ENCODE measurements at places on chromosomes 13 and 19.
A peak's percentile ranks its signal among the peaks of the same experiment; 100 is the strongest.

GRCh38 chr13:36420437-36420891 lies 11.8 kb upstream of the CCNA1 start:
- DNase-seq, result peak; percentile 61

DNA sequence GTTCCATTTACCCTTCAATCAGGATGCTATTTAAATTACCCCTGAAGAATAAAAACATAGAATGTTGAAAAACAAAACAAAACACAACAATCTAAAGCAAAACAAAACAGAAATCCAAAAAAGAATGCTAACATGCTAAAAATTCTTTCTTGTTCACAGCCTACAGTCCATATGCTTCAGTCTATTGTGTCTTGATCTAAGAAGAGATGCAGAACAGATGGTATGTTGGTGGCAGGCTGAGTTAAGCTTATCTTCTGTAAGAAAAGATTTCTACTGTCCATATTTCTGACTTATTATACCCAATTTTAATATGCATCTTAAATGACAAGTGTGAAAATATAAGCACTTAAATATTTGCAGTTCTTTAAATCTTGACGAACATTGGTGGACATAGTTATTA lies 356.1 kb upstream of the SLITRK1 start:
- no peak for DNase-seq

- no peak for DNase-seq
Observed at GRCh38 chr19:18954094-18954493, 13.1 kb upstream of the HOMER3 start.

DNA sequence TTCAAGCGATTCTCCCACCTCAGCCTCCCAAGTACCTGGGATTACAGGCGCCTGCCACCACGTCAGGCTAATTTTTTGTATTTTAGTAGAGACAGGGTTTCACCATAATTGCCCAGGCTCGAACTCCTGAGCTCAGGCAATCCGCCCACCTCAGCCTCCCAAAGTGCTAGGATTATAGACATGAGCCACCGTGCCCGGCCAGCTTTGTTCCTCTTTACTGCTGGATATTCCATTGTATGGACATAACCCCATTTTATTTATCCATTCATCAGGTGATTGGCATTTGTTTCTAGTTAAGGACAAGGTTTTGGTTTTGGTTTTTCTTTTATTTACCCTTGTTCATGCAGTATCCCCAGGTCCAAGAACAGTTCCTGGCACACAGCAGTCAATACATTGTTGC lies 4.1 kb upstream of the RPS9 start:
- DNase-seq, result no peak

DNA sequence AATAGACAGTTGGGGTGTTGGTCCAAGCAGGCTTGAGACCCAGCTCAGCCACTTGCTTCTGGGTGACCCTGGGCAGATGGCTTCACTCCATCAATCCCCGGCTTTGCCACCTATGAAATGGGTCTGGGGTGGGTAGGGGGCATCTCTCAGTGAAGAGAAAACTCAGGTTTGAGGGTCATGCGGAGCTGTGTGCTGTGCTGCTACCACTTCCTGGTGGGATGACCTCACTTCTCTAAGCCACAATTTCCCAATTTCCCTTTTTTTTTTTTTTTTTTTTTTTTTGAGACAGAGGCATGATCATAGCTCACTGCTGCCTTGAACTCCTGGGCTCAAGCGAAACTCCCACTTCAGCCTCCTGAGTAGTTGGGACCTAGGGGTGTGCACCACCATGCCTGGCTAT lies 4.6 kb upstream of the PLAUR start:
- DNase-seq, result no peak

- no peak for DNase-seq
Observed at GRCh38 chr13:95181586-95181985, 119.7 kb downstream of the ABCC4 start.

DNA sequence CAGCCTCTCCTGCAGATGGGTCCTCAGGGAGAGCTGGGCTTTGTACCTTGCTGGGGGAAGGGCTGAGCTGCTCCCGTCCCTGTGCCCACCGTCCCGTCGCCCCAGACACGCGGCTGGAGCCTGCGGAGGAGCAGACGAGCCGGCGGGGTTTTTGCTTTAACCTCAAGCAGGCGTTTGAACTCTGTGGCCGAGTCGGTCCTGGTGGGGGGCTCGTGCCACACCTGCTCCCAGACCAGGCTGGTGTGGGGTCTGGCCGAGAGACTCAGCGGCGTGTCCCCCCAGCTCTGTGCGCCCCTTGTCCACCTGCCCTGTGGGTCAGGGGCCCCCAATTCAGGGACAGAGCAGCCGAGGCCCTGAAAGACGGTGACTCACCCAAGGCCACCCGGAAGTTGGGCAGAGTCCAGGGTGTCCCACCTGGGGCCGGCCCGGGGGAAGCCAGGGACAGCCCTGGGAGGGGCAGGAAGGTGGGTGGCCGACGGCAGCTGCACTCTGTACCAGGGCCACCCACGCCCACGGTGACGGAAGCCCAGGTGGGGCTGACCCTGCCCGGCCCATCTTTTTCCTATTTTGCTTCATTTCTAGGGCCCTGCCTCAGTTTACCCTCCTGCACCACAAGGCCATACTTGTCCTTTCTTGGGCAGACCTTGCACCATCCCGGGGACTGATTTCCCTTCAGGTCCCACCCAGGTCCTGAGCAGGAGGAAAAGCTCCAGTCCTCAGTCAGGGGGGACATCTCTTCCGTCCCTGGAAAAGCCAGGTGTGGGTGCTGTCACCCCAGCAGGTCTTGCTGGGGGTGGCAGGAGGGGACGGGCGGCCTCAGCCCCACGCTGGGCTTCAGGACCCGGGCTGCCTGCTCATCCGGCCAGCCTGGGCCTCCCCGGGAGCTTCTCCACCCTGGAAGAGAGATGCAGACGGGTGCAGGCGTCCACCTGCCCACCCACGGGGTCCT lies 5.3 kb downstream of the EFNA2 start:
- DNase-seq, result no peak

DNA sequence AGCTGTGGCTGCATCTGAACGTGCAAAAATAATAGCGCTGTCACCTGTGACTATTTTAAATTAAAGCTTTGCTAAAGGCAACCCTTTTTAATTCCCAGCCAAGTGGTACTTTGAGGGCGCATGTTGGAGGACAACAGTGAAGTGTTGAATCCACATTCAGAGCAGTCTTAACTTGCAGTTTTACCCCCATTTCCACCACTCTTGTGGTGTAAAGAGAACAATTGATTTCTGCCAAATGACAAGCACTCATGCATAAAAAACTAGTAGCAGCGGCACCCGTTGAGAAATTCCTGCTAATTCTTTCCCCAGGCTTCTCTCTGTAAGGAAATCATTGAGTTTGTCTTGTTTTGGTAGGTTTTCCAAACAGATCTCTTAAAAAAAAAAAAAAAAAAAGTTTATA lies 1033.3 kb downstream of the EFNB2 start:
- no peak for DNase-seq

GRCh38 chr13:95564733-95565291 lies 12.3 kb downstream of the CLDN10 start:
- DNase-seq, result no peak

GRCh38 chr19:35141837-35142605 lies 1.0 kb upstream of the FXYD7 start:
- DNase-seq, result no peak

DNA sequence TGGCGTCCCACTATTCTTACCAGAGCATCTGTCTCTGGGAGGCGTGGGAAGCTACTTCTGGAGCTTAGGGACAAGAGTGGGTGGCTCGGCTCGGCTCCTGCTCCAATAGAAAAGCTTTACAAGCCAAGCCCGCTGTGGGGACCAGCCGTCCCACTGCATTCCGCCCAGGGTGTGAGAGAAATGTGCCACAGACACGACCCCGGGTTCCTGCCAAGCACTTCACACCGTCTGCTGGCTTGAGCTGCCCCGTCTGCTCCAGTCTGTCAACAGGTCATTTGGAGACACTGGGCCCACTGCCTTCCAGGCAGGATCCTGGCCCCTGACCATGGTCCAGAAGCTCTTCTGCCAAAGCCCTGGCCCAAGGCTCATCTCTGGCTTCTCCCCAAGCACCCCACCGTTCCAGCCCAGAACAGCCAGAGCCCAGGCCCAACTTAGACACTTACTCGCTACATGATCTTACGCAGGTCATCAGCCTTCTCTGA lies 6.5 kb upstream of the FKRP start:
- no peak for DNase-seq

GRCh38 chr19:3975144-3975543 lies 4.2 kb upstream of the DAPK3 start:
- DNase-seq, result no peak

DNA sequence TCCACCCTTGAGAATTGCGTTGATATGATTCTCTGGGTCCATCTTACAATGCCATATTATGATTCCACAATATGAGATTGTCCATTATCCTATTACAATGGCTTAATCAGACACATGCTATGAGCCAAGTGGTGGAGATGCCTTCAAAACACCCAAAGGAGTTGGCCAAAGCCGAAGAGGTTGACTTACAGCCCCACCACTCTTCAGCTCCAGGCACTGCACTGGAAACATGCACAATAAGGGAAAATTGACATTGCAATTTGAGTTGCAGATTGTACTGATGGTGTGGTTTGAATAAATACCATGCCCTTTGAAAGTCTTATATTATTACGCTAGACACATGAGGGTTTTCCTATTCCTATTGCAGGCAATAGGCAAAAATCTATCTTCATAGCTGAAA lies 75.4 kb upstream of the TNFSF11 start:
- no peak for DNase-seq

DNA sequence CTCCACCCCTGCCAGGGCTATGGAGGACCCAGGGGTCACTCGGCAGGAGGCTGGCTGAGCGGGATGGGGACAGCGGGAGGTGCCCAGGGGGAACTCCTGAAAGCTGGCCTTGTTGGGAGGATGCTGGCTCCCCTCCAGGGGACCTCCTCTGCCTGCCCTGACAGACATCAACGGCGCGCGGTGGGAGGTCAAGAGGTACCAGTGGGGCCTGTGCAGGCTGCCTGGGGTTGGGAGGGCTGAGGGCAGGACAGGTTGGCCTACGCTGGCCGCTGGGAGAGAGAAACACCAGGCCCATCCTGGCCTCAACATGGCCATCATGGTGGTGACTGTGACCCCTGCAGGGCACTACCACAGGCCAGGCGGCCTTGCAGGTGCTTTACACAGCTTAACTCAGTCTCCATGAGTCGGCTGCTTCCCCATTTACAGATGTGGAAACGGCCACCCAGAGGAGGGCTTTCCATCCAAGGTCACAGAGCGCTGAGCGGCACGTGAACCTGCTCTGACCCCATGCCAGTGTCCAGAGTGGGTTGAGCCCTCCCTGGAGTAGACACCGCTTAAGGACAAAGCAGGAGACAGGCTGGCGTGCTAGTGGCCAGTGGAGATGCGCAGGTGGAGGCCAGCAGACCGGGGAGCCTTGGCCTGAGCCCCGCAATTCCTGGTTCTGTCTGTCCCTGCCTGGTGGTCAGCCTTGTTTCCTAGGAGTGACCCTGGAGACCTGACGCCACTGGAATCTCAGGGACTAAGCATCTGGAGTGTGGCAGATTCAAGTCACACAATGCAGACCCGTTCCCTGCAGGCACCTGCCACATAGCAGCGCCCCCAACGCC lies 27.6 kb downstream of the CEBPG start:
- no peak for DNase-seq

DNA sequence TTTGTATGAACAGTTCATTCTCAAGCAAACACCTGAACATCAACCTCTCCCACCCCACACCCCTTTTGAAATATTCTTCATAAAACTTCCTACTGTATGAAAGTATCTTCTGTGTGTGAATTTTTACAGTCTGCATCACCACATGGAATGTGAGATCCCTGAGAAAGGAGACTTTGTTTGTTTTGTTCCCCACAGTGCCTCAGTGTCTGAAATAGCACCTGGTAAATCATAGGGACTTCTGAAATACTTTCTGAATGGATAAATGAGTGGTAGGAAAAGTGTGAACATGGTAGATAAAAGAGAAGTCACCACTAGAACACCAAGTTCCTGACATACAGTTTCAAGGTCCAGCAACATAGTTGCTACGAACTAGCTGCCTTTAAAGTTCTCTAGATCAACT lies 1071.2 kb downstream of the EFNB2 start:
- no peak for DNase-seq

DNA sequence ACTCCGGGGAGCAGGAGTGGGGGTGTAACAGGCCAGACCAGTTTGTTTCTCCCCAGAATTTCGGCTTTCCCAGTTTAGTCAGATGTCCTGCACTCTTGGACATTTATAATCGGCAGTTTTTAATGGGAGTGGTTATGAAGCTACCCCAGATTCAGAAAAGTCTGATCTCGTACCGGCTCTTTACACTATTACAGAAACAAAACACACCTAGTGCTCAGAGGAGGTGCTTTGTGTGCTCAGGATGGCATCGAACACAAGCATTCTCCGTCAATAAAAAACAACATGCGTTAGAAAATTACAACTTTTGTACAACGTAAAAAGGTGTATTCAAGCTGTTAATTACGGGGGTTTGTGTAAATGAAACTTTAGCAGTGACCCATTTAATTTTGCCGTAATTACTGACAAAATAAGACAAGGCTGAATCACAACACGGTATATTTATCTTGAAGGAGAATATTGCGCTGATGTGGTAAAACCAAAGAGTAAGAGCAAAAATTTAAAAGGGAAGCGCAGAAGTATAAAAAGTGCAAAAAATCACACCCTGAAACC lies 6.6 kb upstream of the SOX1 start:
- no peak for DNase-seq

DNA sequence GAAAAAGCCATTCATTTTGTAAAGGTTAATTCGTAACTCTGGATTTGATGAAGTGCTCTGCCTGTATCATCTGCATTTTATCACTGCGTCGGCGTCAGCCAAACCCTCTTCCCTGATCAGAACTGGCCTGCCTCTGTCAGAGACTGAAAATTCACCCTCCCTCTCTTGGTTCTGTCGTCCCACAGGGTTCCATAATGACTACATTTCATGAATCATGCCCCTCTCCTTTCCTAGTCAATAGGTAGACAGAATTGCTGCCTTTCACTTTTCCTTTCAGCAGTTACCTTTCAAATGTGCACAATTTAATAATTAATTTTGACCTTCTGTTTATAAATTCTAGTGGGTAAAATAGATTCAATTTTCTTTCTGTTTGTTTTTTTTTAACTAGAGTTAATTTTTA lies 423.4 kb downstream of the RFC3 start:
- no peak for DNase-seq

- DNase-seq, result no peak
Observed at GRCh38 chr13:66040506-66040905, 1189.6 kb downstream of the PCDH9 start.

DNA sequence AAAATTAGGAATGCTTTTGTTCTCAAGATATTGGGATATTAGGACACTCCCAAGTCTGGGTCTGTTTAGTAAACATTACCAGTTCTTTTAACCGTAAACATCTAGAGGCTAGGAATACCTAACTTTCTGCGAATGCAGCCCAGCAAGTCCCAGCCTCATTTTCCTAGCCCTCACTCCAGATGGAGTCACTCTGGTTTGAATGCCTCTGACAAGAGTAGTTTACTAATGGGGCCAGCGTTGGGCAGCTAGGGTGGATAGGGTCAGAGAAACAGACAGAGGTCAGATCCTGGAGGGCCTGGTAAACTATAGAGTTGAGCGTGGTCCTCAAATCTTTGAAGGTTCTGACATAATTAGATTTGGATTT lies 53.6 kb downstream of the WDFY2 start:
- no peak for DNase-seq

- DNase-seq, result no peak
Observed at GRCh38 chr13:20796791-20797508, 23.2 kb upstream of the EEF1AKMT1 start.

GRCh38 chr13:78875792-78876580 lies 217.0 kb upstream of the OBI1 start:
- no peak for DNase-seq
